ENCODE measurements at places on chromosomes 16 and 17.

DNA sequence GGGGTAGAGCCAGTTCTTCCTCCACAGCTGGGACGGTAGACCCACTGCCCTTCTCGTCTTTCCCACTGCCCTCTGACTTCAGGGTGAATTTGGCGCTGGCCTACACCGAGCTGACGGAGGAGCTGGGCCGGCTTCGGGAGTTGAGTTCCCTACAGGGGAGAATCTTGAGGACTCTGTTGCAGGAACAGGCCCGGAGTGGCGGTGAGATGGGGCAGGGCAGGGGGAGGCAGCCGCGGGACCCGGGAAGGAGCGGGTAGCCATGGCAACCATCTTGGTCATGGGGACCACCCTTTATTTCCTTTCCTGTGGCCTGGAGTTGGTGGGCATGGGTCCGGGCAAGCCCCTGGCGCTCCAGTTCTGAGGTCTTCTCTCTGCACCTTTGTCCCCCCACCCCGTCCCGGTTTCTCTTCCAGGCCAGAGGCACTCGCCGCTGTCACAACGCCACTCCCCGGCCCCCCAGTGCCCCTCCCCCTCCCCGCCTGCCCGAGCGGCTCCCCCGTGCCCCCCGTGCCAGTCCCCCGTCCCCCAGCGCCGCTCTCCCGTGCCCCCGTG is 14.4 kb downstream of the TBKBP1 start:
- no peak for DNase-seq

- DNase-seq: no peak
Observed at GRCh38 chr16:20942256-20942655, 41.7 kb downstream of the LYRM1 start.

DNA sequence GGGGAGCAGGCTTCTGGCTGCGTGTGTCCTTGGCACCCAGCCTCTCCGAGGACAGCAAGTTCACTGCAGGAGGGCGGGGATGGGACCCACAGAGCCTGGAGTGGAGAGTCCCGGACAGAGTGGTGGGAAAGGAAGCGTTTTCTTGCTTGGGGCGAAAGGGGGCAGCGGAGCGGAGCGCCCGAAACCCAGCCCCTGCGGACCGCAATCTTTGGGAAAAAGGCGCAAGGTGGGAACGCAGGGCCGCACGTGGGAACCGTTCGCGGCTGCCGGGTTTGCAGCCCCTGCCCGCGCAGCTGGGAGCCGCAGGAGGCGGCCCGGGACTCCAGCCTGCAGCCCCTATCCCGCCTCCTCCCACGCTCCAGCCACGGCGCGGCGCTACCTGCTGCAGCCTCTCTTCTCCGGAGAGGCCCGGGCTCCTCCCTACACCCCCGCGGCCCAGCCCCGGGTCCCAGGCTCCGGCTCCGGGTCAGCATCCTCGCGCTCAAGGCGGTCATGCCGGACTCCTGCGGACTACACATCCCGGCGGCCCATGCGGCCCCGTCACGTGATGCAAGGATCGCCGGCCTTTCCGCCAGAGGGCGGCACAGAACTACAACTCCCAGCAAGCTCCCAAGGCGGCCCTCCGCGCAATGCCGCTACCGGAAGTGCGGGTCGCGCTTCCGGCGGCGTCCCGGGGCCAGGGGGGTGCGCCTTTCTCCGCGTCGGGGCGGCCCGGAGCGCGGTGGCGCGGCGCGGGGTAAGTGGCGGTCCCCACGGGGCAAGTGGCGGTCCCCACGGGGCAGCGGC is at the start of the genes NTHL1 and TSC2:
NTHL1 (minus strand) TSS at position 505 of the 786 bp plus-strand sequence; CDS start at position 494, 11 bp downstream.
TSC2 (plus strand) TSS at position 656 of the 786 bp plus-strand sequence. CDS start 631 bp downstream, outside the sequence.
- peak; percentile 88 for DNase-seq

DNA sequence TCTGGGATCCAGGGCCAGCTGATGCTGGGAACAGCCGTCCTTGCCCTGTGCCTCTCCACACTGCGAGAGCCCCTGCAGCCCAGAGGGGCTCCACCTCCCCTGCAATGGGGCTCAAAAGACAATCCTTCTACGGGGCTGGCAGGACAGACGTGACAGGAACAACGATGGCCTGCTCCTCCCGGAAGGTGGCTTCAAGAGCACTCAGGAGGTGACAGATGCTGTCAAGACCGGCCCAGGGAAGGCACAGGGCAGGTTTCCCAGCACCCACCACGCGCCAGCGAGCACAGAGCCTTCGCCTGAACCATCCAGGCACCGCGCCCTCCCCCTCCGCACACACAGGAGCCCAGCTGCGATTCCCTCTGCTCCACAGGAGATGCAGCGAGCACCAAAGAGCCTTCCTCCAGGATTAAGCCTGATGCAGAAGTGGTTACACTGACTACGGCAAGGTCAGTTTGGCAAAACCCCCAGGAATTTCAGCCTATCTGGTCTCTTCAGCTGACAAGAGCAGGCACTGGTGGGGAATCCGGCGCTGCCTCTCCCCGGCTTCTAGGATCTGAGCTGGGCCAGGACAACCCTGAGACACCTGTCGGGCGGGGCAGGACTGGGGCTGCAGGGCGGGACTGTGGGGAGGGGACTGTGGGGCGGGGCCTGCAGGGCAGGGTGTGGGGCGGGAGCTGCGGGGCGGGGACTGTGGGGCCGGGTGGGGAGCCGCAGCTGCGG is 103.4 kb downstream of the ZNF778 start:
- no peak for DNase-seq

GRCh38 chr16:65021852-65022595 is 99.8 kb downstream of the CDH11 start:
- no peak for DNase-seq

DNA sequence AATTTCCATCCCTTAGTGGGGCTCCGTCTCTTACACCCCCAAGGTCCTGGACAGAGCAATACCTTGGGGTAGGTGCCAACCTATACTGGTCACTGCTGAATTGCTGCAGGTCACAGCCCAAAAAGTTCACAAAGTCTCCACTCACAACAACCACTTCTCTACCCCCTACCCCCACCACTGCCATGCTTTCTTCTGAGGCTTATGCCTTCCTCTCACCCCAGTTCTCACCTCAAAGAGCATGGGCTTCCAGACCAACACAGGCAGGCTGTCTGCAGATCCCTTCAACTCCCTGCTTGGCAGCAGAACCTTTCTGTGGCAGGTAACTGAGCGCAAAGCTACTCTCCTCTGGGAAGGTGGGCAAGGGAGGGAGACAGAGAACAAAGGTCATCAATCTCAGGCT is 35.5 kb downstream of the C16orf78 start:
- DNase-seq: no peak

GRCh38 chr17:76131692-76132573 is 9.1 kb downstream of the FOXJ1 start:
- DNase-seq: no peak

DNA sequence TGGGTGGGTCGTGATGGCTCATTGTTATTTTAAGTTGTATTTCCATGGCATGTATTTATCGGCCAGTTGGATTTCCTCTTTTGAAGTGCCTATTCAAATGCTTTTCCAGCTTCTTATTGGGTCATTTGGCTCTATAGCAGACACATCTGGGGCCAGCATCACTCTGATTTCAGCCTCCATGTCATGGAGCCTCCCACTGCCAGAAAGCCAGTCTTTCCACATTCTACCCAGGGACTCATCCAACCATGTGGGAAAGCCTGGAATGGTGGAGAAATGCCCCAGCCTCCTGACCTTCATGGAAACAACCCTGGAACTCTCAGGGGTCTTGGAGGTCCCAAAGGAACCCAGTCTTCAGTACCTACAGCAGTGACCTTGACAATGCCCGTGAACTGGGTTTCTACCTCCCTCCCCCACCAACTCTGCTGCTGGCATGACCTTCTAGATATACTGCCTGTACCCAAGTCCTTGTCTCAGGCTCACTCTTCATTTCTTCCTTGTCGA is 33.8 kb upstream of the ADGRG1 start:
- DNase-seq: no peak

GRCh38 chr16:69775563-69775962 is 13.4 kb downstream of the WWP2 start:
- no peak for DNase-seq

DNA sequence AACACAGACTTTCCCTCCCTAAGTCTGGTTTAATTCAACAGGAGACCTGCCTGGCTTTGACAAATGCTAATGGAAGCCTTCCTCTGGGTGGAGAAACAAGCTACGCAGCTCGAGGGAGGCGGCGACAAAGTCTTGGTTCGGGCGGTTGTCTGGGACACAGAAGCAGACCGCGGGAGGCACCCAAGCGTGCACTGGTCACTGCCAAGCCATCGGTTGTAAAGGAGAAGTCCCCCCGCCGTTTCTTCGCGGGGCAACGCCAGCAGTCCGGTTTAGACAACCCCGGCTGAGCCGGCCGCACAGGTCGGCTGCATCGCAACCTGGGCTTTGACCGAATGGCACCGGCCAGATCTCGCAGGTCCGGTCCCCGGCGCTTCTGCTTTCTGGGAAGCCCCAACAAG is 586 bp downstream of the GLYR1 start:
- DNase-seq: peak; percentile 10

- no peak for DNase-seq
Observed at GRCh38 chr17:50594128-50594823, 33.8 kb downstream of the CACNA1G start.

DNA sequence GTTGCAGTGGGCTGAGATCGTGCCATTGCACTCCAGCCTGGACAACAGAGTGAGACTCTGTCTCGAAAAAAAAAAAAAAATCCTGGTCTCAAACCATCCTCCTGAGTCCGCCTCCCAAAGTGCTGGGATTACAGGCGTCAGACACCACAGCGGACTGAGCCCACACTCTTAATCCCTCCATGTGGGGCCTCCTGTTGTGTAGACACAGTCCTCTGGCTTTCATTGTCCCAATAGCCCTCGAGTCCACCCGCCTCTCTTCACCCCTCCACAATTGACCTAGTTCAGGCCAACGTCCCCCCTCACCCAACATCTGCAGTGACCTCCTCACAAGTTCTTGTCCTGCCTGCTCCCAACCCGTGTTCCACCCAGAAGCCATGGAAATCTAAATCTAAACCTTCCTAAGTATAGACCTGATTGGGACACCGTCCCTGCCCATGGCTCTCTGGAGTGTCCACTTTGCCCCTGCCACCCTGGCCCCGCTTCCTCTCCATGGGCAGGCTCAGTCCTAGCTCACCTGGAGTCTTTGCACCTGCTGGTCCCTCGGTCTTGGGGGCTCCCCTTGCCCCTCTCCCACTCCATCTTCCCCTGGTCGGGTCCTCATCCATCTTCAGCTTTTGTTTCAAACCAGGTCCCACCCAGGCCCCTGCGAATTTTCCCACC is 46.7 kb downstream of the HAPSTR1 start:
- no peak for DNase-seq

- no peak for DNase-seq
Observed at GRCh38 chr17:55086635-55087058, 118.1 kb downstream of the STXBP4 start.

- peak; percentile 53 for DNase-seq
Observed at GRCh38 chr16:80526418-80527061, 14.3 kb upstream of the DYNLRB2 start.

DNA sequence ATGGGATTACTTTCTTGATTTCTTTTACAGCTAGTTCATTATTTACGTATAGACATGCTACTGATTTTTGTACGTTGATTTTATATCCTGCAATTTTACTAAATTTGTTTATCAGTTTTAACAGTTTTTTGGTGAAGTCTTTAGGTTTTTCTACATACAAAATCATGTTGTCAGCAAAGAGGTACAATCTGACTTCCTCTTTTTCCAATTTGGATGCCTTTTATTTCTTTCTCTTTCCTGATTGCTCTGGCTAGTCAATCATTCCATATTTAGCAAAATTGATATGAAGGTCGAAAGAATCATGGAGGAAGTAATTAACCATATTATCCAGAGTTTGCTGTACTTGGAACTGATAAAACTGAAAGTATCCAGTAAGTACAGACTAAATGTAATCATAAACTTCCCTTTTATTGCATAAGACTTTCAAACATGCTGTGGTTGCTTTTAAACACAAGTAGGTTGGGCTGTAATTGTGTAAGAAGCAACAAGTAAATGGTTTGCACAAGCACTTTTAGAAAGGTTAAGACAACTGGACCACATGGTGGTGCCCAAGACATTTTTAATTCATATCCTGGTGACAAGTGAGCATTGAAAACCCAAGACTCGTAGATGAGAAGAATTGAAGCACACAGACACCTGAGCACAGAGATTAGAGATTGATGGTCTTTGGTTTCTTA is 8.4 kb downstream of the GDE1 start:
- DNase-seq: no peak

DNA sequence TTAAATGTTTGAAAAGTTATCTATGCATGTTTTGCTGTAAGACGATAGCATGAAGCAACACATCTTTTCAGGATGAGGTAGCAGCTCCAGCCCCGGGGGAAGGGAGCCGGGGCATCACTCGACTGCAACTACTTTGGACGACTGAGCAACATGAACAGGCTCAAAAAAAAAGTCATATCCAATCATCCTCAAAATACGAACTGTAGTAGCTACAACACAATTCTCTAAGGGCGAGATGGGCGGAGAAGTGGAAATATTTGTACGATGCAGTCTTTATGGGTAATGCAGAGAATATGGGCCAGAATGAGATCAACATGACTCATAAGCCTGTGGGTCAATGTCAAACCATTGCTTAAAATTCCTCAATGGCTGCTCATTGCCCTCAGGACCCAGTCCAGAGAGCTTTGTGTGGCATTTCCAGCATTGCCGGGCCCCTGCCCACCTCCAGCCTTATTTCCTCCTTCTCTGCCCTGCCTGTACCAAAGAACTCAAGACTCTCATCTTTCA is 17.7 kb upstream of the SMURF2 start:
- DNase-seq: no peak

- DNase-seq: no peak
Observed at GRCh38 chr16:65037556-65037955, 84.3 kb downstream of the CDH11 start.

- peak; percentile 75 for DNase-seq
Observed at GRCh38 chr17:34998205-34998604, 17.9 kb downstream of the LIG3 start.

GRCh38 chr17:69723741-69724140 is 309.2 kb downstream of the MAP2K6 start:
- DNase-seq: no peak

DNA sequence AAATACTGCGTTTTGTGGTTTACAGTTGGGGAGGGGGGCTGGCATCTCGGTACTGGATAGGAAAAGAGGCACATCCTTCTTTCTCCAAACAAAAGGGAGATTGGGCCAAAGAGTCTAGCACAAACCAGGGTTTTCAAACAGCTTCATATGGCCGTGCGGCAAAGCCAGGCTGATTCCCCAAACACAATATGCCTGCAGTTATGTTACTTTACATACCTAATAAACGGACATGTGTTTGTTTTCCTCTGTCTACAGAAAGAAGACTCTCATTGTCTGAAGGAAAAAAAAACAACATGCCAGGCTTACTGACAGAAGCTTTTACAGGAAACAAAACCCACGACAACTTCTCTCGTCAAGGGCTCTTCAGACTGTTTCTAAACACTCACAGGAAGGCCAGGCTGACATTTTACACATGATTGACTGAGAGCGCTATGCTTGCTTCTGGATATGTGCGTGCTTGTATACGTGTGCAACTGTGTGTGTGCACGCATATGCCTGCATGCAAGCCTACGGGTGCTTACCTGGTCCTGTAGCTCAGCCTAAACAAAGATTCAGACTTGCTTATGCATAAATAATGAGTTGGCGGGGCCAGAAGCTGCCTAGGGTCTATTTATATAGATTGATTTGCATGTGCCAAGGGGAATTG is 461.0 kb upstream of the C16orf82 start:
- DNase-seq: no peak

Measured in effector memory CD8-positive, alpha-beta T cell (primary cell).